ENCODE measurements at places on chromosomes 4 and X.
A peak's percentile ranks its signal among the peaks of the same experiment; 100 is the strongest.

DNA sequence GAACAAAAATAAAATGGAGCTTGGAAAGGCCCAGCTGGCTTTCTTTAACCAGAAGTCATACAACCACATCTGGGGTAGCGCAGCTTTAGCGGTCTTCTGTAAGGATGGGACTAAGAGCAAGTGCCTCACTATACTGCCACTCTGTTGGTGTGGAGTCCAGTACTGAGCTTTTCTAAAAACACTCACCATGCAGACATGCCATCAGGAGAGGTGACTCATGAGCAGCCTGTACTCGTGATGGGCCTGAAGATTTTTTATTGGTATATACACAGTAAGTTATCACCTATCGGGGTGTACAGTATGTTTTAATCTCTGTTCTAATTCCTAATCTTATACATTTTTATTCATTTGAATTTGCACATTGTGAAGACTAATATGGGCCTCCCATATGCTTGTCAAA is 9.6 kb downstream of the PPP3CA start:
- DNase-seq: peak; percentile 48

DNA sequence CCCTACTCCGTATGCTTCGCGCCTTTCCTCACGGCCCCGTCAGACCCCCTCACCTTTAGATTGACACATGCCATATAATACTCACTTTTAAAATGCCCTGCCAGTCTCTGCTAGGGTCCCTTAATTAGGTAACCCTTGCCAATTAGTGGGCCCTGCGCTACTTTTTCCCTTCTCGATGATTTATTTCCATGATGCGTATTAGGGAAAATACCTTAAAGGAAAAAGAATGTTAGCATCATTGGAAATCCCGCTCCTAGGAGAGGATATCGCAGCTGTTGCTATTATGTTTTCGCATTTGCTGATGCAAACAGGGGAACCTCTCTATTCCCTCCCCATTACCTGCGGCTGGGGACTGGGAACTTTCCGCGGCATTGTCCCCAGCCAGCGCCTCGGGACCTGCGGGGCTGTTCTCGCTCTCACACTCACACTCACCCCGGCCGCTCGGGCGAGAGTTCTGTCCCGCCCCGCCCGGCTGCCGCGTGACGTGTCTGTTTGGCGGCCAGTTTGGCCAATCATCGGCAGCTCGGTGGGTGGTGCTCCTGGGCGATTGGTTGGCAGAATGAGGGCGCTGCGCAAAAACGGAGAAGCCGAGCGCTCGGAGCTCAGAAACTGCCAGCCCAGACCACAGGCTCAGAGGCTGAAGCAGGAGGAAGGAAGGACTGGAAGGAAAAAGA is at the start of gene PCDH10:
Gene PCDH10, plus strand, starts transcription at position 605 of the 674 bp plus-strand sequence. CDS start 847 bp downstream, outside the sequence.
- DNase-seq: peak; percentile 95

- peak; percentile 89 for DNase-seq
Observed at GRCh38 chrX:110168585-110168984, 149.3 kb downstream of the AMMECR1 start.

GRCh38 chr4:185232370-185232769 is 23.0 kb downstream of the SNX25 start:
- peak; percentile 36 for DNase-seq

DNA sequence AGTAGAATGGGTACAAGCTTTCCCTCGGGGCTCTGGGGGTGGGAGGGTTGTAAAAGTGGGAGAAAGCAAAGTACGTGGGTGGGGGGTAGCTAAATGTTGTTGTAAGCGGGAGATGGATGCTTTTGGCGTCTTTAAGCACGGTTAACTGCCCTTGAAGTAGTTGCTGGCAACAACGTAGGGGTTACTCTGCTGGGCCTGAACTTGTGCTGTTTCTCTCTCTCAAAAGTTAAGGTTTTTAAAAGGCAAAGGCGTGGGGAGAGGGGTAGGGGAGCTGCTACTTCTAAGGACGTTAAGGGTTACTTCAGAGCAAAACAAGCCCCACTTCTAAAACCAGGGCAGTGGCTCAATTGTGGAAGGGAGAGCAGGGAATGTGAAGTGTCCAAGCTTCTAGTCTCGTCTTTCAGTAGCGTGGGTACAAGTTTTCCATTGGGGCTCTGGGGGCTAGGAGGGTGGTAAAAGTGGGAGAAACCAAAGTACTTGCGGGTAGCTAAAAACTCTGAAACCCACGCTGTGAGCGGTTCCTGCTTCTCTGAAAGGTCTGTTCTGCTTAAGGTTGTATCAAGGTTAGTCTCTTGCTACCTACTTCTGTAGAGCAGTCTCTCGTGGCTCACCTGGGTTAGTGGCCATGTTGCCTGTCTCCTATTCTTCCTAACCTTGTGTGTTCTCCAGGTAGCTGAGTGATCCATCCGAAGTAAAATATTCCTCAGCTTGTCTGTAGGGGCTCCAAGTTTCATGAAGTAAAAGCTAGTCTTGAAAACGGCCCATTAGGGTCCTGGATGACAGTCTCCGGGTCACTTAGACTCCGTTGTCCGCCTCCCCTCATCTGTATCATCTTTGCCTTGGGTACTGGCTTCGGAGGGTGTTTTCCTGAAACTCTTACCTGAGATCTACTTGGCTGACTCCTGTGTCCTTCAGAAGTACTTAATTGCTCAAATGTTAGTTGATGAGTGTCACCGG is 1.7 kb upstream of the WDR1 start:
- no peak for DNase-seq

- no peak for DNase-seq
Observed at GRCh38 chr4:67106861-67107460, 438.3 kb downstream of the CENPC start.

DNA sequence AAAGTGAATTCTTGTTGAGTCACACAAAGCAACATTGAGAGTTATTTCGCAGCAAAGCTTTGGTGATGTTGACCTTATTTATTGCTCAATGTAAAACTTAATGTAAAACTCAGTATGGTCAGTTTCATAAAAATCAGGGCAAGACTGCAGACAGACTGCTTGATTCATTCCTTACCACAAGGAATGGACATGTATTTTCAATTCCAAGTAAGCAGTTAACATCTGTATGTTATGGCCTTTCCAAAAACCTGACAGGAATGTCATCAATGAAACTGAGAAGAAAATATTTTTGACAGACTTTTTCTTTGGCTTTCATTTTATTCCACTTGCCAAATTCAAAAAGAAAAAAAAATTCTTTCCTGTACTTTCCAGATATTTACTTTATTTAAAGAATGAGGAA is 488.3 kb downstream of the ANKRD50 start:
- no peak for DNase-seq

DNA sequence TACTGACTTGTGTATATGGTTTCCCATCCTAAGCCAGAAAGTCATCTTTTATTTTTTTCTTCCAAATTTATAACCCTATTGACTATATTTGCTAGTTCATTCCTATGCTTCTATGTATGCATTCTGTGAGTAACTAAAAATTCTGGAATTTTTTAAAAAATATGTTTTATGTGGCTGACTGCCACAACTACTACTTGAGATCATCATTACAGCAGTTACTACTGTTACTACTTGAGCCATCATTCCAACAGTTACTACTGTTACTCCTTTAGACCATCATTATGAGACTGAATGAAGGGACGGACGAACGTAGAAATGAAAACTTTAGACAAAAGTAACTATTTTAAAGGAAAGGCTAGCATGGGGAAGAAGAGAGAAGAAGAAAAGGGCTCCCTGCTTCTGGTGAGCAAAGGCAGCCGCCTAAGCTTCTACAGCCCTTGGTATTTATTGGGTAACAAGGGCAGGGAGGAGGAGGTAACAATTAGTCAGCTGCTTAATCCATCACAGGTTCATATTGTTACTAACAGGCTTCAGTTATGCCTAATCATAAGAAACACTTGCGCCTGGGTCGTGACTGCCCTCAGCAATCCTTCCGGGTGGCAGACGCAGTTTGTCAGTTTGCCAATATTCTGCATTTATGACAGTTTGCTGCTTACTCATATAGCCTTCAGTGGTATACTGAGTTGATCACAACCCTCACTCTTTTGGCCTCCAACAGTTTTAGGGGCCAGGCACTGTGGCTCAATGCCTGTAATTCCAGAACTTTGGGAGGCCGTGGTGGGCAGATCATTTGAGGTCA is 80.4 kb downstream of the PDLIM5 start:
- DNase-seq: peak; percentile 36

- no peak for DNase-seq
Observed at GRCh38 chr4:88445252-88445651, 11.7 kb upstream of the HERC5 start.

DNA sequence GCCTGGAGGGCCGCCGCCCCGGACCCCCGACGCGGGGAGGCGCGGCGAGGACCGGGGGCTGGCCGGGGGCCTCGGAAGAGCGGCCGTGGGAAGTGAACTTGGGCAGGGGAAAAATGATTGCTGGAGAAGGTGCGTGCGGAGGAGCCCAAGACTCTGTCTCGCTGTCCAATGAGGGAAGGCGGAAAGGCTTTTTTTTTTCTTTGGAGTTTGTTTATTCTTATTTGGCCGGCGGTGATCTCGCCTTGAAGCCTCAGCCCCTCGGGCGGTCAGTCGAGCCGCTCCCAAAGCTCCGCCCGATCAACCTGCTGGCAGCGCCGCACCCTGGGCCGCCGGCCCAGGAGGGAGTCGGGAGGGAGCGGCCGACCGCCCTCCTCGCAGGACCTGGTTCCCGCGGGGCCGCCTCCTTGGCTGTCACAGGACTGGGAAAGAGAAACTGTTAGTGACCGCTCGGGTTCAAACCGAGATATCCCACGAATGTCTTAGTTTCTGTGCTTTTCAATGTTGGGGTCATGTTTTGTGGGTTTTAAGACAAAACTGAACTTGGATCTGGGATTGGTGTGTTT is 2.5 kb downstream of the CPEB2 start:
- peak; percentile 76 for DNase-seq

- DNase-seq: peak; percentile 71
Observed at GRCh38 chr4:169707958-169708643, 49.6 kb downstream of the HPF1 start.

GRCh38 chrX:29242856-29243255 is 655.6 kb downstream of the IL1RAPL1 start:
- DNase-seq: no peak

- DNase-seq: no peak
Observed at GRCh38 chrX:16702700-16703599, 9.5 kb downstream of the CTPS2 start.

DNA sequence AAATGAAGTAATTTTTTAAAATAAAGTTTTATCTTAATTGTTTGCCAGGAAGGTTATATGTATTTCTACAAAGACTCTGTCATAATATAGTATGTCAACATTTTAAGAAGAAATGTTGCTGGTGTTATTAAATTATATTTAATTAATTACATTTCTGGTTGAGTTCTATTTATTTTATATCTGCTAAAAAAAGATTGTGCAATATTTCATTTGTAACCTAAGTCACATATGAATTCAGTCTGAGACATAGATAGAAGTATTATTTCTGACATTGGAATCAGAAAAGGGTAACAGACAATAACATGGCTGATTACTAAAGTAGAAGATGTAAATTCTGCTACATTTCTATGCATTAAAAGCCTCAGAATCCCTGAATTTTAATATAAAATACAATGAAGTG is 1985.1 kb downstream of the C4orf33 start:
- no peak for DNase-seq

DNA sequence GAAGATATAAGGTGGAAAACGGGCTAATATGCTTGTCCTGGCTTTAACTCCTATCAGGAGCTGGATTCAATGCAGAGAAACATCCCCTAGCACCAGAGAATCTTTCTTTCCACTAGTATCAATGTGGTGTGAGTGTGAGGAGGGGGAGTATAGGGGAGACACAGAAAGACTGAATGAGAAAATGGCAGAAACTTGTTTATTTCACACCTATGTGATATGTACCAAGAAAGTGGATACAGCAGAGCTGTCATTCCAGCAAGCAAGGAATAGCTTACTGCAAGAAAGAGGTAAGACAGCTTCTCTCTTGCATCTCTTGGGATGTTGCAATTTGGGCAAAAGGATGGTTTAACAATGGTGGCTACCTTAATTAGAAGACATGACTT is 105.6 kb downstream of the LNX1 start:
- DNase-seq: no peak

DNA sequence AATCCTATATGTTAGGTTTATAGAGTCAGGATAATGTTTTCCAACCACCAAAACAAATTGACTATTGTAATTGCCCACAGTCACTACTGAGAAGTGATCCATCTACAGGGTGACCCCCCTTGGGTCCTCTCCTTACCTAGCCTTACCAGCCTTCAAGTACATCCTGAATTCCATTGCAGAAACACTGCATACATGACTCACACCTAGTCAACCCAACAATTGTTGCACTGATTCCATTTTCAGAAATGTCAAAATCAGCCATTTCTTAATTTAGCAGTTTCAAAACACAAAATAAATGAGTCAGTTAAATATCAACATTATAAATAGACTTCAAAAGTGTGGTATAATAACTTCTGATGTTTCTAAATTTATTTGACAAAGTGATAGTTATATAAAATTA is 106.3 kb upstream of the TNIP3 start:
- DNase-seq: no peak

DNA sequence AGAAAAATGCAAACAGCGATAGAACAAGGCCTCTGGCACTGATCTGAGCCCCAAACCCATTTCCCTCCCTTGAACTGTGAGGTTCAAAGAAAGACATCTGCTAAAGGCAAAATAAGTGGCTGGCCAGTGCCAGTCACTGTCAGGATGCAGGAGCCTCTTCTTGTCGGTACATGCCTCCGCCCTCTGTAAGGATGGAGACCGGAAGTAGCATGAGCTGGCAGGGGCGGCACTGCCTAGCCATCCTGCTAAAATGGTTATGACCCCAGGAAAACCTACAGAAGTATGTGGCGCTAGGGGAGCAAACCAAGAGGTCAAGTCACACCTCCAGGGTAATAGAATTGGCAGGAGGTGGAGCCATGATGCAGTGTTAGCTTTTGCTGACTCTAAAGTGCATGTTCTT is 180.3 kb downstream of the DCLK2 start:
- no peak for DNase-seq

DNA sequence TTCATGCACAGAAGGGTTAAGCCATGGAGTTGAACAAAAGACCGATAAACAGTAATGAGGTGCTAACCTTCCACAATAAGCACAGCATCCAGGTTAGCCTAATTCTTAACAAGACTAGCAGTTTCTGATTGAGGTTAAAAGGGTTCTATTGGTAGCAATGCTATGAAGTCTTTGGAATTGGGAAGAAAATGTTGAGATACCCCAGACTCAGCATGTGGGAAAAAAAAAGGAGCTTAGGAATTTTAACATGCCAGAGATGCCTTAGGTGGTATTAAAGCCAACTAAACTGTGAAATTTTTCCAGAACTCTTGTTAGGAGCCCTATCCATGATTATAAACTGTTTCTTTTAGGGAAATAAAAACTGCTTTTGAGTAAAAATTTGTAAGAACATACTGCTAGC is 391.7 kb downstream of the GABRG1 start:
- DNase-seq: no peak

- peak; percentile 58 for DNase-seq
Observed at GRCh38 chr4:159142241-159142640, 39.4 kb downstream of the RAPGEF2 start.
